IPS DF 19.7 (cell line): ENCODE measurements at places on chromosomes 7 and 10.

- no peak for DNase-seq
These were observed 211.1 kb downstream of the HDAC9 start for GRCh38 chr7:18706670-18707069.

- DNase-seq, result no peak
These were observed 92.6 kb downstream of the RGS10 start for GRCh38 chr10:119449760-119450461.

DNA sequence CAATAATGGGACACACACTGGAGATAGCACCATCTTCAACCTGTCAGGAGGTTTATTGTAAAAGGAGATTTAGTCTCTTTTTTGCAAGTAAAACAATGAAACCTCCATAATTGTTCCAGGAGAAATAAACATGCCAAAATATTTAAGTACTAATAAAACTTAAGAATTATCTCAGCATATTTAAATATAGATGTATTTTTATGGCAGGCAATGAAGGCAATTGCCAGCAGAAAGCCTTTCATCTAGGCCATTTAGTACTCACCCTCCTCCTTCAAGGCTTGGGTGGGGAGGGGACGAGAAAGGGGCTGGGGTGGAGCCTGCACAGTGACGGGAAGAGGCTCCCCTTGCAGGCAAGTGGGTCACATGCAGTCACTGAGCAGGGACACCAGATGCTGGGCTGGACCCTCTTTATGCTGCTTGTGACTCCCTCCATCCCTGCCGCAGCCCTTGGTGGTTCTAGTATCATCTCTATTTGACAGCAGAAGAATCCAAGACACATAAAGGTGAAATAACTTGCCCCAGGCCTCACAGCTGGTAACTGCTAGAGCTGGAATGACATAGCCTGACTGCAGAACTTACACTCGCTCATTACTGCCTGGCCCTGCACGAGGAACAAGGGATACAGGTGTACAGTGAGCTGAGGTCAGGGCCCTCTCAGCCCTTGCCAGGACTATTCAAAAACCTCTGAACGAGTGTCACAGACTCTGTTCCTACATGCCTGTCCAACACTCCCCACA, 449.5 kb upstream of the ZMIZ1 start:
- no peak for DNase-seq

- DNase-seq, result no peak
These were observed 551.8 kb upstream of the GALNT17 start for GRCh38 chr7:70580161-70580560.
